CD4-positive, alpha-beta T cell treated with Interleukin-10 for 1 hour (primary cell): ENCODE measurements at places on chromosomes 2 and 18.

GRCh38 chr18:70870292-70870691 lies 581.4 kb downstream of the SOCS6 start:
- no peak for DNase-seq

DNA sequence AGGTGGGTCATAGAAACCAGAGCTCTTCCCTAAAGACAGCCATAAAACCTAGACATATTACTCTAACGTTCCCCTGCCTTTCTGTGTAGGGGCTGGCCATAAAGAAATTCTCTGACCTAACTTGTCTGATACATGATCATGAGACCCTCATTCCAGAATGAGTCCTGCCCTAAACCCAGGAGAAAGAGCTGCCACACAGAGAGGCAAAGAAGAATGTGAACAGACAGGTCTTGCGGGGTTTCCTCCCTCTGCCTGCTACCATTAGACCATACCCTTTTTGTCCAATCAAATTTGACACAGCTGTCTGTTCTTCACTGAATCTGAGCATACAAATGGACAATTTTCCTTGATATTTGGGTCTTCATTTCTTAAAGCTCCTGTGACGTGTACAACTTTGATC lies 198.8 kb upstream of the LHCGR start:
- no peak for DNase-seq

DNA sequence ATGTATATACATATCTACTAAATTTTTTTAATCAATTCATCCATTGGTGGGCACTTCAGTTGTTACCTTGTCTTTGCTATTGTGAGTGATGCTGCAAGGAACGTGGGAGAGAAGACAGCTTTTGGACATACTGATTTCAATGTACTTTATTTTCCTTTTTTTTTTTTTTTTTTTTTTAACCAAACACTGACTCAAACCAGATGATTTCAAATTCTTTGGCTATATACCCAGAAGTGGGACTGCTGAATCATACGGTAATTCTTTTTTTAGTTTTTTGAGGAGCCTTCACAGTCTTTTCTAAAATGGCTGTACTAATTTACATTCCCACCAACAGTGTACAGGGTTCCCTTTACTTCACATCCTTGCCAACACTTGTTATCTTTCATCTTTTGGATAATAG lies 204.7 kb downstream of the INSIG2 start:
- DNase-seq: no peak

GRCh38 chr2:191748528-191749180 lies 70.7 kb downstream of the NABP1 start:
- no peak for DNase-seq

DNA sequence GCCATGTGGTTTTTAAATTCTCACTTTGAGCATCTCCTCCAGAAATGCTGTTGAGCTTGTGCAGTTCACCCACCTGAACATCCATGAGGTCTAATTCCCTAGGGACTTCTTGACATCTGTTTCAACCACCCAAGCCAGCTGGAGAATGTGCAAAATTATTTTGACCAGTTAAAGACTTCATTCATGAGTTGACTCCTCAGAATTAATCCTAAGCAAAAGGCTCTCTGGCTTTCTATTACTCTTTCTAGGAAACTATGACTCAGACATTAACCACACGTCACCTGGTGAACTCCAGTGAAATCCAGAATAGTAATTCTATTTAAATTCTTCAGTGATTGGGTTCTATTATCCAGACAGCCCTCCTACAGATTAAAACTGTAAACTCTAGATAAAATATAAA lies 247.5 kb downstream of the NBAS start:
- DNase-seq: no peak

GRCh38 chr2:170022692-170023091 lies 155.3 kb upstream of the MYO3B start:
- DNase-seq: no peak

GRCh38 chr2:20524412-20525040 lies 77.7 kb downstream of the RHOB start:
- no peak for DNase-seq

DNA sequence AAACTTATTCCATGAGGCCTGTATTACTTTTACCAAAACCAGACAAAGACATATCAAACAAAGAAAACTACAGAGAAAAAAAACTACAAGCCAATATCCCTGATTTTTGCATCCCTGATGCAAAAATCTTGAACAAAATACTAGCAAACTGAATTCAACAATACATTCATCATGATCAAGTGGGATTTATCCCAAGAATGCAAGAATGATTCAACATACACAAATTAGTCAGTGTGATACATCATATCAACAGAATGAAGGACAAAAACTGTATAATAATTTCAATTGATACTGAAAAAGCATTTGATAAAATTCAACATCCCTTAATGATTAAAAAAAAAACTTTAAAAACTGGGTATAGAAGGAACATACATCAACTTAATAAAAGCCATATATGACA lies 106.8 kb downstream of the SLC39A10 start:
- no peak for DNase-seq

DNA sequence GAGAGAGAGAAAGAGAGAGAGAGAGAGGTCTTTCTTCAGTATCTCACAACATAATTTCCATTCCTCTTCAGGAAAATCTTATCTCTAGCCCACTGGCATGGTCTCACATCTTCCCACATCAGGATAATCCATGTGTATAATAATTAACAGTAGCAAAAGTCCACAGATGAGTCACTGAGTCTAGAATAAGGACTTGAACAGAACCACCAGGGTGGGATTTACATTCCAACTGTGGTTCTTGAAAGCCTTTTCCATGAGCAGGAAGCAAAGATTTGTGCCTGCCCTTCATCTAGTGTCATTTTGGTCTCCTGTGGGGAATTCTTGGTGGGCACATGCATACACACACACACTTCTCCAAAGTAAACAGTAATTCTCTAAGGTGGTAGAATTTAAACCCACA lies 107.1 kb upstream of the TCF4 start:
- DNase-seq: no peak

DNA sequence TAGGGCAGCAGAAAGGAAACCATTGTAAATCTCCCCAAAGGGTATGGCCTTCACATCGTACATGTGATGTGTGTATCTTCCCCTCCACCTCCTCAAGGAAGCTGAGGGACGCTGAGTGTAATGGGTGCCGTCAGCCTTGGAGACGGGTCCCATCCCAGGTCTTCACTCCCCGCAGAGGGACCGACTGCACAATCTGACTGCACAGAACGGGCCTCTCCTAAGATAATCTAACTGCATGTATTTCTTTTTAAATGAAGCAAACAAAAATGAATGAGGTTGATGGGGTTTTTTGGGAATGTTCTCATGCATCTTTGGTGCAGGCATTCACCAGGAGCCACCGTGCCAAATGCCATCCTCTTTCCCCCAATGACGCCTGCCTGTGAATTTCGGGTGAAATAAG lies 94.1 kb upstream of the PXDN start:
- DNase-seq: no peak

- no peak for DNase-seq
These were observed 123.5 kb downstream of the ATAD2B start for GRCh38 chr2:23803264-23803964.

DNA sequence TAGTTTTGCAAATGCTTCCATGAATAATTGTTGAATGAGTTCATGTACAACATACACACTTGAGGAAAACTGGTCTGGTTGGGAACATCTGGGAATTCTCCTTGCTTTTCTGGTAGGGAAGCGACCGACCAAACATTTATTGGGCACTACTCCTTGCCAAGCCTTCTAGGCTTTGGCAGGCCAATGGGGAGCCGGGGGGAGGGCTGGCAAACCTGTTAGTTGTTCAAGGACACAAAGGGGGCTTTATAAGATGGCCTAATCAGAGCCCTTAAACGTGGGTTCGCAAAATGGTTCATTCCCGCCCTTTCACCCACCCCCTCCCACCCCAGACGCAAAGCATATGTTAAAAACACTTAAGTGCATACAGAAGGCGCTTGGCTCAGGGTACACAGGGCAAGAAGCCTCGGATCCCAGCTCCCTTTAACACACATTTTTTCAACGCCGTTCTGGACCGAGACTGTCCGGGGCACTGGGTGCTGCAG lies 844 bp upstream of the VSNL1 start:
- no peak for DNase-seq

DNA sequence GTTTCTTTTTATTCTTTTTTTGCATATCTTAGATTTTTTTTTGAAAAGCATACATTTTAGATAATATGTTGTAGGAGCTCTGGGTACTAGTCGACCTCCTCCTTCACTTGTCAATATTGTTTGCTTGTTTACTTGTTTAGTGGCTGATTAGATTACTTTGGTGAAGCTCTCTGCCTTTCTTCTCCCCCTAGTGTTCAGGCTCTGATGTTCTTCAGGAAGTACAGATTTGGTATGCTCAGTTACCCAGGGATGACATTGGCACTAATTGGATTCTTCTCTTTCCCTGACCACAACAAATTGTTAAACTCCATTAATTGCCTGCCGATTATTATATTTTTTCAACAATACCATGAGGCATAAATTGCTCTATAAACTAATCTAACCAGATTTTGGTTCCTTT lies 491.2 kb downstream of the SUCLG1 start:
- DNase-seq: no peak

GRCh38 chr2:128505575-128506526 lies 187.2 kb upstream of the HS6ST1 start:
- no peak for DNase-seq

- no peak for DNase-seq
These were observed 424.2 kb downstream of the NRXN1 start for GRCh38 chr2:50607721-50608120.

- DNase-seq: no peak
These were observed 150.5 kb upstream of the HS6ST1 start for GRCh38 chr2:128469203-128469602.

GRCh38 chr2:109694190-109694589 lies 80.0 kb downstream of the SOWAHC start:
- no peak for DNase-seq

- no peak for DNase-seq
These were observed 148.4 kb upstream of the ACVR2A start for GRCh38 chr2:147696426-147696825.
